NCI-H1092 treated with DMSO at 0.1 percent for 48 hours (cell line): ENCODE measurements at places on chromosomes 13 and 19.

DNA sequence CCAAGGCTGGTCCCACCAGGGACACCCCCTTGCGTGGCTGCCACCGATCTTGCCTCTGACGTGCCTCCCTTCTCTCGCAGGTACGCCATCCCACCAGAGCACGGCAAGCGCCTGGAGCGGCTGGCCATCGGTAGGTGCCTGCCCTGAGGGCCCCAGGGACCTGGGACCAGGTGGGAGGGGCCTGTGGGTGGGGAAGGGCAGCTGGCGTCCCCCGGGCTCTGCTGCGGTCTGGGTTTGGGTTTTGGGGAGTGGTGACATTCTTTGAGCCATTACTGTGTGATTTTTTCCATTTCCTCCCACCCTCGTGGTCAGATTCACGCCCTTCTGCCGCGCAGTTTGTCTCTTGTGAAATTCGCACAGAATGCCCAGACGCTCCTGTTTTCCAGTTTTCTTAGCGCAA lies 102.0 kb downstream of the KDM4B start:
- no peak for DNase-seq

- DNase-seq = no peak
Measured at GRCh38 chr19:1384085-1384462, 367 bp downstream of the NDUFS7 start.

- no peak for DNase-seq
Measured at GRCh38 chr13:46553521-46553885, 533 bp downstream of the LRCH1 start.

DNA sequence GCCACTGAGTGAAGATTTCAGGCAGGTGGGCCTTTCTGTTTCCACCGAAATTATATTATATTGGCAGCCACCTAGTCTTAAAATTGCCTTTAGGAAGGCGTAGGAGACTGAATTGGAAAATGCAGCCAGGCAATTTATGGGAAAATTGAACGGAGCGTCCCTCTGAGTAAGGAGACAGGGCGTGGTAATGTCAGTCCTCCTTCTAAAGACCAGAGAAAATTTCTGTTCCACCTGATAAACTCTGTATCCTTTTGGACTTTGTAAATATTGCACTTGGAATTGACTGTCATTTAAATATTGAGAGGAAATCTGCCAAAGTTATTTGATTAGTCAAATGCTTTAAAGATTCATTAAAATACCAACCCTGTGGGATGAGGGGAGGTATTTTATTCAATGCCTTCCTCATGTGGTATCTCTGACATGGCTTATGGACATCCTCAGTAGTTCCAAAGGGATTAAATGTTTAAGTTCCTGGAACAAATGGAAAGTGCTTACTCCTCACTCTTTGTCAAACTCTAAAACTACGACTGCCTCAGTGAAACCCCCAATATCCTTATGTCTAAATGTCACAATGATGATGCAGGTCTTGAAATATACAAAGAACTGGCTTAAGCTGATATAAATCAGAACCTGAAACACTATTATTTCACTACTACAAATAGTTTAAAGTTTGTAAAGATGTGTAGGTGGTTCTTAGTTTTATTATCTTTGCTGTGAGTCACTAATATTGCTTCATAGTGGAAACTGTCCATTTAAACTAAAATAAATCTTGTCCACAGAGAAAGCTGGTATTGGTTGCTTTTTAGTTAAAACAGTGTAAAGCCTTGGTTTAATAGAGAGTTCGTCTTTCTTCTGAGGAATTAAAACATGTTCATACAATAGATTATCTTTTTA lies 203.2 kb downstream of the FGF14 start:
- no peak for DNase-seq

GRCh38 chr13:98913741-98914140 lies 64.1 kb downstream of the DOCK9 start:
- DNase-seq = no peak

DNA sequence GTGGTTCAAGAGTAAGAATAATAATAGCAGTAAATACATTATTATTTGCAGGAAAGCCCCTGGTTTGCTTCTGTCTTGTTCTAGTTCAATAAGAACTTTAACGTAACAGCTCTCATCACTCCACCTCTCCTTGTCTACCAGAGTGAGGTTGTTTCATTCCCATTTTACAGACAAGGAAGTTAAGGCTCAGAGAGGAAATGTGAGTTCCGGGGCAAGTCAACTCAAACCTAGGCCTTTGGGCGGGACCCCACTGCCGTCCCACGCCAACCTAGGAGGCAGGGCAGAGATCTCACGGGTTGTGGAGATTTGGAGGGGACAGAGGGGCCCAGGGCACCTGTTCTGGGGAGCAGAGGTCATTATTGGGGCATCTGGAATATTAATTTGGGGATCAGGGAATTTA lies 1.5 kb downstream of the MAP4K1 start:
- no peak for DNase-seq

- DNase-seq = no peak
Measured at GRCh38 chr13:40494513-40494912, 171.9 kb downstream of the FOXO1 start.

- no peak for DNase-seq
Measured at GRCh38 chr13:42345367-42345766, 73.4 kb downstream of the AKAP11 start.

- DNase-seq = no peak
Measured at GRCh38 chr19:16594681-16595091, 22.5 kb upstream of the SLC35E1 start.

DNA sequence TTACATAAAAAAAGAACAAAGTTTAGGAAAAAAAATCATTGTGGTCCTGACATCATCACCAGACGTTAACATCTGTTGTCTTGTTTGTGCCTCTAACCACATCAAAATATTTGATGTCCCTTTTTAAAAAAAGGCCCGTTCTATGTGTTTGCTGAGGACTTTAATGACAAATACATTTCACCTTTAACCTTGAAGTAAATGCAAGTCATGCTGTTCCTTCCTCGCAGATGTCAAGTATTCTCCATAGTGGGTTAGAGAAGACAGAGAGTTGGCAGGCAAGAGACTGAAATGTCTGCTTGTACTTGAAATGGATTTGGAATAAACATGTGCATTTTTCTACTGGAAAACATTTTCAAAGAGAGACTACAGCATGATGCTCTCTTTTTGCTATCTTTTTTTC lies 134.9 kb downstream of the FGF9 start:
- DNase-seq = no peak

DNA sequence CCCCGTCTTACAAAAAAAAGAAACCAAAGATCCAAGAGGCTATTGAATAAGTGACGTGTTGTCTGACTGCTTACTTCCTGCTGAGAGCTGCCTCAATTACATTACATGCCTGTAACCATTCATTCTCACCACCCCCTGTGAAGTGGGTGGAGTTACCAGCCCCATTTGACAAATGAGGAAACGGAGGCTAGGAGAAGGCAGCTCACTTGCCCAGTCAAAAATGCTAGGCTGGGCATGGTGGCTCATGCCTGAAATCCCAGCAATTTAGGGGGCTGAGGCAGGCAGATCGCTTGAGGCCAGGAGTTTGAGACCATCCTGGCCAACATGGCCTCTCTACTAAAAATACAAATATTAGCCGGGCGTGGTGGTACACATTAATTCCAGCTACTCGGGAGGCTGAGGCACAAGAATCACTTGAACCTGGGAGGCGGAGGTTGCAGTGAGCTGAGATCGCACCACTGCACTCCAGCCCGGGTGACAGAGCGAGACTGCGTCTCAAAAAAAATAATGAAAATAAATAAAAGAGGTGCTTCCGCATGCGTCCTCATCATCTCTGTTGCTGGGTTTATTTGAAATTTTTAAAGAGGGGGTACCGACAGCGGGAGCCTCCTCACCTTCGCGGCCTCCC lies 499 bp downstream of the LSM7 start:
- peak; percentile 41 for DNase-seq

GRCh38 chr13:29567411-29567810 lies 28.1 kb downstream of the SLC7A1 start:
- no peak for DNase-seq

GRCh38 chr19:44156475-44156874 lies 8.4 kb upstream of the ZNF226 start:
- DNase-seq = no peak

- DNase-seq = peak; percentile 22
Measured at GRCh38 chr13:66036024-66036614, 1194.0 kb downstream of the PCDH9 start.

GRCh38 chr13:99870541-99870940 lies 101.0 kb downstream of the ZIC5 start:
- DNase-seq = peak; percentile 90

DNA sequence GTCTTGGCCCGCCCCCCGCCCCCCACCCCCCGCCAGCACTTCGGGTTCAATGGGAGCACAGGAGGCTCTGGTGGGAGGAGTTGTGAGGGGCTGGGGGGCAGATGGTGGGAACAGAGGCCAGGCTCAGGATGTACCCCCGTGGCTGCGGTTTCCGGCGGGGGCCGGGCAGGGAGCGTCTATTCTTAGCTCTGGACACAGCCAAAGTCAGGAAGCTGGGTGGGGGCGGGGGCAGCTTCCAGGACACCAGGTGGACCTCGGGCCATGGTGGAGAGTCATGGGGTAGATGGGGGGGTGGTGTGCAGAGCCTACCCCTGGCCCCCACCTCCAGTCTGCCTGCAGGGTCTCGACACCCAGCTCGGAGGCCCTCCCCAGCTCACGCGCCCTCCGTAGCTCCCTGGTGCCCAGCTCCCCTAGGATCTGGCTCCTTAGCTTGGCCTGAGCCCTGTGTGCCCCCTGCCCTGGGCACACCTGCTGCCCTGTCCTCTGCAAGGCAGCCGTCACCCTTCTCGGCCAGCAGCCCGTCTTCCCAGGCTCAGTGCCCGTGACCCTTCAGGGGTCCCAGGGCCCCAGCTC lies 2.2 kb upstream of the TBXA2R start:
- DNase-seq = no peak

- DNase-seq = no peak
Measured at GRCh38 chr19:40762754-40763470, 11.9 kb downstream of the SNRPA start.

GRCh38 chr13:114202581-114202980 lies 23.5 kb downstream of the CFAP97D2 start:
- no peak for DNase-seq

DNA sequence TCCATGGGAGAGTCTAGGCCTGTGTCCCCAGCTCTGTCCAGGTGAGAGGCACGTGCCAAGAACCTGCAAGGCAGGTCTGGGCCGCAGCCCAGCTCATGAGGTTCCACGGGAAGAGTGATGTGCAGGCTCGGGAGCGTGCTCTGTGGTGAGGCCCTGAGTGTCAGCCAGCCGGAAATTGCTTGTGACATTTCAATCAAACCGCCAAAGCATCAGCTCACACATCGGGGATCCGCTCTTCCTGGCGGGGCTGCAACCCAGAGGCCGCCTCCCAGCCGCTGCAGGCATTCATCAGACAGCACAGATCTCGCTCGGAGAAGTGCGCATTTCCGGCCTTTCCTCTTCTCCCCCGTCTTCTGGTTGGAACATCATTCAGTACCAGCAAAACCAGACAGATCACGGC lies 109.3 kb downstream of the KDM4B start:
- DNase-seq = no peak

DNA sequence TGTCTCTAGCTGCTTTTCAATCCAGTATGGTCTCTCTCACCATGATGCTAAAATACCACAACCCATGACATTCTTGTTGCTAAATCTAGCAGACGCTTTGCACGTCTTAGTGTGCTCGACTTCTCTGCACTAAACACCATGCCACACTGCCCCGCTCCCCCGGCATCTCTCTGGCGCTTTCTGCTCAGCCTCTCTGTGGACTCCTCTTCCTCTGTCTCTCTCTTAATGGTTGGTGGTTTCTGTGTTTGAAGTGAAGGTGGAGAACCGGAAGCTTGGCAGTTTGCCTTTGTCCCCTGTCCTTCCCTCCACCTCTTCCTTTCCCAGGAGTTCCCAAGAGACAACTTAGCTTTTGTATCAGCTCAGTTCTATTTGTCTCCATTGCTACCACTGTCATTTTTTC lies 8.8 kb downstream of the ERCC5 start:
- DNase-seq = no peak

DNA sequence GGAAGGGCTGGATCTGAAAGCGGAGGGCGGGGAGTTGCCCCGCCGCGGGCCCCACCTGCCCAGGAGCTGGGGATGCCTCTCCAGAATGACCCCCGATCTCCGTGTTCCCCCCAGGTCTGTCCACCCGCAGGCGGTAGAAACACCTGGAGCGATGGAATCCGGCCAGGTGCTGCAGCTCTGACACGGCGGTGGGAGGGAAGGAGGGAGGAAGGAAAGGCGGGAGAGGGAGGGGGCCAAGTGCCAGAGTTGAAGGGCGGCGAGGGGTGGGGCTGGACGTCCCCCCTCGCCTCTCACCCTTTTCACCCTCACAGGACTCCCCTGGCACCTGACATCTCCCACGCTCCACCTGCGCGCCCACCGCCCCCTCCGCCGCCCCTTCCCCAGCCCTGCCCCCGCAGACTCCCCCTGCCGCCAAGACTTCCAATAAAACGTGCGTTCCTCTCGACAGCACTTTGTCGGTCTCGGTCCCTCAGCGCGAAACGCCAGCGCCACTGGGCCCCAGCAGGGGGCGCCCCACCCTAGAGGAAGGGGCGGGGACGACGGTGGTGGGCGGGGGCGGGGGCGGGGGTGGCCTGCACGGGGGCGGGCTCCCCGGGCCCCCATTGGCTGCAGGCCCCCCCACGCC lies 337 bp upstream of the FXYD7 start:
- no peak for DNase-seq

DNA sequence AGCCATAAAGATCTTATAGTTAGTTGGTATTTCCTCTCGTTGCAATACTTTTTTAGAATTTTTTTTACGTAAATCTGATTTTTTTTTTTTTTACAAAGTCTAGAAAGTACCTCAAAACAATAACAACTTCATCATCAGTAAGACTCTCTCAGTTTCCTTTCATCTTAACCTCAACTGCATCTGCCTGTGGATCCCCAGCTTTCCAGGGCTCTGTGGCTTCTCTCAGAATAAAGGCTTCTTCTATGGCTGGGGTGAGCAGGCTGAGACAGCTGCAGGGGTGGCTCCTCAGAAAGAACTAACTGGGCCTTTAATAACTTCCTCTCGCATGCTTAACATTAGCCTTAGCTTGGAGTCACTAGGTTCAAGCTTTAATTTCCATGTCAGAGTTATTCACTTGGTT lies 4.2 kb downstream of the ZNF506 start:
- DNase-seq = no peak

GRCh38 chr13:35179494-35179893 lies 237.4 kb downstream of the NBEA start:
- DNase-seq = no peak

GRCh38 chr13:25177012-25177411 lies 4.9 kb upstream of the AMER2 start:
- DNase-seq = no peak

GRCh38 chr13:38415233-38415632 lies 65.6 kb downstream of the UFM1 start:
- DNase-seq = no peak

DNA sequence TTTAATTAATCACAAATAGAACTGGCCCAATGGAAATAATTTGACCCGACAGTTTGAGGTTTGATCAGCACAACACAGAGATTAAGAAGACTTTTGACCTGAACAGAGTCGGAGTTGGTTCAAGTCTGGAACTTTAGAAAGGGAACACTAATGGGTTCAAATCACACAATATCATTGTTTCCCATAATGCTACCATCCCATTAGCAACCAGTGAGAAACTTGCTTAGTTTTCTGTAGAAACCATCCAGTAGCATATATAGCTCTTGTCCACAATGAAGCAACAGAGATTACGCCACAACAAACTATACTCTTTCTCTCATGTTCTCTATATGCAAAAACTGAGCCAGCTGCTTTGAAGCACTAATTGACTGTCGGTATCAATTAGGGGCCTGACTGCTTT lies 376.9 kb upstream of the SPRY2 start:
- DNase-seq = no peak
